ENCODE measurements at places on chromosomes 4 and X.

GRCh38 chr4:69977582-69977981, 12.1 kb upstream of the CSN2 start:
- no peak for DNase-seq

- DNase-seq = no peak
These were observed 609.0 kb upstream of the HTR2C start for GRCh38 chrX:113974881-113975280.

GRCh38 chr4:138894709-138895108, 120.9 kb upstream of the NOCT start:
- no peak for DNase-seq

DNA sequence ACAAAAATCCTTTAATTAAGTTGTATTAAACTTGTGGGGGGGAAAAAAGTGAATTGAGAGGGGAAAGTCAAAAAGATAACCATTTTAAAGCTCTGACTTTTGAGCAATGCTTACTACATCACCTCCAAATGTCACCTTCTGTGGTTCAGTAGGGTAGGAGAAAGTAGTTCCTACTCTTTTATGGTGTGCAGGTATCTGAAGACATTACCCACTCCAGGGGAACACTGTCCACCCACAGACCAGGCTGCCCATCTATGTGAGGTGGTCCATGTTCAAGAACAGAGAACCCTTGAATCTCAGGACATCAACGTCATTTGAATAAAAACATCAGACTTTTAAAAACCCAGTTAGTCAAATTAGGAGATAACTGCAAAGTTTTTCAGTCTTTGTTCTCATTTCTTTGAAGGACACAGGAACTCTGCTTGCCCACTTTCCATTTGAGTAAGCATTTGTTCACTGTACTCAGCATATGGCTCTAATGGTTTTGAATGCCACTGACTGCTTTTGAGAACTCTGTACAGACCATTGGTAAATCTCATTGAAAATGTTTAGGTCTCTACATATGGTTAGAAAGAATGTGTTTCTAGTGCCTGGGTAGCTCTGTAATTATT, 18.4 kb downstream of the NMU start:
- DNase-seq = no peak

DNA sequence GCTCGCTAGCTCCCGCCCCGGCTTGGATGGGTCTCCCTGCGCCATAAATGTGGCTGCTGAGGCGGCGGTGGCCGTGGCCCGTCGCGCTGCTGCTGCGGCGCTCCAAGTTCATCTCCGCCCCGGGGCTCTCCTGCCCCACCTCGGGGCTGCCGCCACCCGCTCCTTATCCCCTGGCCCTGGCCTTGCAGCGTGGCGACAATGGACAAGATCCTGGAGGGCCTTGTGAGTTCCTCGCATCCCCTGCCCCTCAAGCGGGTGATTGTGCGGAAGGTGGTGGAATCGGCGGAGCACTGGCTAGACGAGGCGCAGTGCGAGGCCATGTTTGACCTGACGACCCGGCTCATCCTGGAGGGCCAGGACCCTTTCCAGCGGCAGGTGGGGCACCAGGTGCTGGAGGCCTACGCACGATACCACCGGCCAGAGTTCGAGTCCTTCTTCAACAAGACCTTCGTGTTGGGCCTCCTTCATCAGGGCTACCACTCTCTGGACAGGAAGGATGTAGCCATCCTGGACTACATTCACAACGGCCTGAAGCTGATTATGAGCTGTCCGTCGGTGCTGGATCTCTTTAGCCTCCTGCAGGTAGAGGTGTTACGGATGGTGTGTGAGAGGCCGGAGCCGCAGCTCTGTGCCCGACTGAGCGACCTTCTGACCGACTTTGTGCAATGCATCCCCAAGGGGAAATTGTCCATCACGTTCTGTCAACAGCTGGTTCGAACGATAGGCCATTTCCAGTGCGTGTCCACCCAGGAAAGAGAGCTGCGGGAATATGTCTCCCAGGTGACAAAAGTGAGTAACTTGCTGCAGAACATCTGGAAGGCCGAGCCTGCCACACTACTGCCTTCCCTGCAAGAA, 763 bp downstream of the USP38 start:
- DNase-seq = peak; percentile 25

DNA sequence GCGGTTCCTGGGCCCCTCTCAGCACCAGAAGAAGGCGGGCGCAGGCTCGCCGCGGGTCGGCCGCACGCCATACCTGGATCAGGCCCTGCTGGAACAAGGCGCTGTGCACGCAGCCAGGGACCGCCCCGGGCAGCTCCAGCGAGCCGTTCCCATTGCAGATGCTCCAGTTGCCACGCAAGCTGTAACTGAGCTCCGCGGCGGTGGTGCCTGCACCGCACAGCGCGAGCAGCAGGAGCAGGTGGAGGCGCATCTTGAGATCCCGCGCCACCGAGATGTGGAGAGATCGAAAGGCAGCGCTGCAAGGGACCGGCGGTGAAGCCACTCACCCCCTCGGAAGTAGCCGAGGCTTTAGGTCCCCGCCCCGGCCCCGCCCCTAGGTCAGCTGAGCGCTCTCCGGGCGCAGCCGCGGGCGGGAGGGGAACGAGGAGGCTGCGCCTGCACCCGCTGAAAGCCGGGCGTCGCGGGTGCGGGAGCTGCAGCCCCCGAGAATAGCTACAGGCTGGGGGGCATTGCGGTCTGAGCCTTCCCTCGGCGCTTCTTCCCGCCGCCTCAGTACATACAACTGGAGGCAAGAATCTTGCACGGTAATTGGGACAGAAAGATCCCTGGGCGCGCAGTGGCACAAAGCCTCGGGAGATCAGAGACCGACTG, at the start of gene MANBA:
MANBA (minus strand) TSS at position 324 of the 651 bp plus-strand sequence; CDS start at position 250, 74 bp downstream.
- DNase-seq = peak; percentile 48

DNA sequence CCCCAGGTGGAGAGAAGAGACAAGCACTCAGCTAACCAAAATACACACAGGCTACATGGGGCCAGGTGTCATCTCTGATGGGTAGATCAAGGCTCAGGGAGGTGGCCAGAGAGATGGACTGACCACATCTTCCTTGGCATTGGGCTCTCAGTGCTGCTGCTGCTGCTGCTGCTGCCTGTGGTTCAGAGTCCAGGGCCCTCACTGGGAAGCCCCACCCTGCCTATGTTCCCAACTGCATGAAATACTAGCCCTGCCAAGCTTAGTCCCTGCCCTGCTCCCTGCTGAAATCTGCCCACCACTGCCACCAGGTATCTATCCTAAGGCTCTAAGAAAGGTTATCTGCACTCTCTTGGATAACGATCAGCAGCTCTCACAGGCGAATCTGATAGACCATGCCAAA, 118.7 kb downstream of the EFHC2 start:
- no peak for DNase-seq

GRCh38 chr4:29704059-29704458, 1016.1 kb upstream of the PCDH7 start:
- no peak for DNase-seq

GRCh38 chrX:106959901-106960300, 39.7 kb downstream of the CLDN2 start:
- no peak for DNase-seq

- no peak for DNase-seq
These were observed 455.5 kb downstream of the STIM2 start for GRCh38 chr4:27316176-27316575.

- no peak for DNase-seq
These were observed 92.0 kb downstream of the PRKX start for GRCh38 chrX:3621414-3621813.

DNA sequence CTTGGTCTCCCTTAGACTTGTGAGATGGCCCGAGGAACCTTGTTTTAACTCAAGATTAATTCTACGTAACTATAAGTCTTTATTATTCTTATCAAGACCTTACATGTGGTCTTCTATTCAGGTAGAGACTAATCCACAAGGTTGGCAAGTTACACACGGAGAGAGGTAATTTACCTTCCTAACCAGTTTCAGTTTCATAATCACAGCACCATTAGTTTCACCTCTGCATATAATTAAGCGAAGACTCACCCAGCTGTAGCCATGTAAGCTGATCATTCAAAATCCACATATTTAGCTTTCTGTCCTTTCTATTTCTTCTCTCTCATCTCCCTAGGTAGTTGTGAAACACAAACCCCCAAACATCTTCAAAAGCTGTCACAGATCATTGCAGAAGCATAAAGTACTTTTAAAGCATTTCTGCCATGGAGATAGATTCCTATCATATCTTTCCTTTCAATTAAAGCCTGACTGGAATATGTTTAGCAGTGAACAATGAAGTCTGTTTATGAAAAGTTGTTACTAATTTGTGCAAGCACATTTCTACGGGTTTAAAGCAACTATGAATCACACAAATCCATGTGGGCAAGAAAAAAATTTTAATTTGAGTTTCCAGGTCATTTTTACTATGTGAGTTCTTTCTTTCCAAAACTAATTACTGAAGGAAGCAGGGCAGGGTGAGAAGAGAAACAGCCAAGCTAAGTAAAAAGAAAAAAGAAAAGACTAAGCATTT, 78.5 kb downstream of the BTC start:
- DNase-seq = no peak

- no peak for DNase-seq
These were observed 366.2 kb upstream of the NR3C2 start for GRCh38 chr4:148808416-148808815.

DNA sequence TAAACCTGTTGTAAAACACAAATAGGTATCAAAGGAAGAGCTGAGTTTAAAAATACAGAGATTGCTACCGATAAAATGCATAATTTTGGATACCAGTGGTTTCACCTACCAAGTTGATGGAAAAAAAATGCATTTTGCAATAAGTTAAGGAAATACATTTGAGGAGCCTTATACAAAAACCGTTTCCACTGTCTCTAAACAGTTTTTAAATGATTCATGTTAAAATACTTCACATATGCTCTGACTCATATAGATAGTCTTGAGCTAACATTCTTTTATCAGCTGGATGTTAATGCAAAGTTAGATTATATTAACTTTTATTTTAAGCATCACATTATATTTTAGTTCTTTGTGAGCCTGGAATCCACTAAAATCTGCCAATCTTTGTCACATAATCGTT, 50.6 kb upstream of the ANKRD17 start:
- DNase-seq = no peak

- no peak for DNase-seq
These were observed 201.5 kb upstream of the FAM241A start for GRCh38 chr4:111943796-111944203.

DNA sequence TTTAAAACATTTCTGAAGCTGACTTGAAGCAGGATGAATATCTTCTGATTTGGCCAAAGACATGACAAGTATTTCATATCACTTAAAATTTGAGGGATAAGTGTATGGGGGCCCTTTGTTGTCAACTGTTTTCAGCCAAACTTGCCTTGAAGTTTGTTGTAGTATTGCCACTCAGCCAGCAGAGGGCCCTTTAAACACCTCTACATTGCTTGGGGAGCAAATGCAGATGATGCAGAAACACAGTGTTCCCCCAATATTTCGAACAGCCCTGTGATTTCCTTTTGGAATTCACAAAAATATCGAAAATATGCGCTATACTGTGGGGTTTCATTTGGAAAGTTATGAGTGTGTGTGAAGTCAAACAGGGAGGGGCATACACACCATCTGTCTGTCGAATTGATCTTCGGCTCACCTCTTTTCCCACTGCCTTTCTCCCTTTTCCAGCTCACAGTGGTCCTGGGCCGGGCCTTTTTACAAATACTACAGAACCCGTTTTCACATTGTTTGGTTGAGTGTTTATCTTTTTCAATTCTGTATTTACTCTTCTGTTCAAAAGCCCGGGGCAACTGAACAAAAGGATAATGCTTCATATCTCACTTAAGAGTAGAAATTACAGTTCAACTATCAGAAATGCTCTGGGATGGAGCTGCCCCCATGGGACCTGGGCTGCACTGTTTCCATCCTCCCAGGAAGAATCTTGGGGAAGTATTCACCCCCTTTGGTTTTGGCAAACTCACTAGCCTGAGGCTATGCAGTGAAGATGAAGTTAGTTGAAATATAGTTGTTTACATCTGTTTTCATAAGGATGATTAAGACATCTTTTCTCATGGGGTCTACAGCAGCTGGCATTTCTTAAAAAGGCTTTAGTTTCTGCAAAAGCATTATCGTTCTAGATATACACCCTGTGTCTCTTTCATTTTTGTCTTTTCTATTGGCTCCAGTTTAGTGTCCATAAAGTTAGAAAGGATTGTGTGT, 137.6 kb downstream of the EGF start:
- no peak for DNase-seq

DNA sequence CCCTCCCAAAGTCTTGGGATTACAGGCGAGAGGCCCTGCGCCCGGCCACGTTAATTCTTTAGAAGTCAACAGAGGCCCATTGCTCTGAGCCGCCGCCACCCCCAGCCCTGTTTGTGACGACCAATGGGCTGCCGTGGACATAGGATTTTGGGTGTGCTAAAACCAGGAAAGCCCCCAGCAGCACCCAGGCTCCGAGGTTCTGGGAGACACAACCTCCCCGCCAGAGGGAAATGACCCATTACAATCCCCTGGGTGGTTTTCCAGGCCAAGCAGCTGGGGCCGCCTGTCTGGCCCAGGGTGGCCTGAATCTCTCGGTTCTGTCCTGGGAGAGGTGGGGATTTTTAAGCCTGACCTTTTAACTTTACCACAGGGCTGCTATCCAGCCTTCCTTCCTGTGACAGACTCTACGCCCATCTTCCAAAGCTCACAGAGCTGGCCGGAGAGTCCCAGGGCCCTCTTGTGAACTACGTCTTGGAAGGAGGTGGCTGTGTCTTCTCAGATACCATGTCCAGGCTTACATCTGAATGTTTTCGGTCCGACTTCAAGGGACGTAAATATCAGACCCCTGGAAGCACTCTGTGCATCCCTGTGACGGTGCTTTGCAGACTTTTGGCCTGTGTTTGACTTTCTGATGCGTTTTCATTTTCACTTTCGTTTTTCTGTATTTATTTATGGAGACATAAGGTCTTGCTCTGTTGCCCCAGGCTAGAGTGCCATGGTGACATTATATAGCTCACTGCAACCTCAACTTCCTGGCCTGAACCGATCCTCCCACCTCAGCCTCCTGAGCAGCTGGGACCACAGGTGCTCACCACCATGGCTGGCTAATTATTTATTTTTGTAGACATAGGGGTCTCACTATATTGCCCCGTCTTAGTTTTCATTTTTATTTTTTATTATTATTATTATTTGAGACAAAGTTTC, 36.0 kb downstream of the P2RY8 start:
- DNase-seq = no peak

DNA sequence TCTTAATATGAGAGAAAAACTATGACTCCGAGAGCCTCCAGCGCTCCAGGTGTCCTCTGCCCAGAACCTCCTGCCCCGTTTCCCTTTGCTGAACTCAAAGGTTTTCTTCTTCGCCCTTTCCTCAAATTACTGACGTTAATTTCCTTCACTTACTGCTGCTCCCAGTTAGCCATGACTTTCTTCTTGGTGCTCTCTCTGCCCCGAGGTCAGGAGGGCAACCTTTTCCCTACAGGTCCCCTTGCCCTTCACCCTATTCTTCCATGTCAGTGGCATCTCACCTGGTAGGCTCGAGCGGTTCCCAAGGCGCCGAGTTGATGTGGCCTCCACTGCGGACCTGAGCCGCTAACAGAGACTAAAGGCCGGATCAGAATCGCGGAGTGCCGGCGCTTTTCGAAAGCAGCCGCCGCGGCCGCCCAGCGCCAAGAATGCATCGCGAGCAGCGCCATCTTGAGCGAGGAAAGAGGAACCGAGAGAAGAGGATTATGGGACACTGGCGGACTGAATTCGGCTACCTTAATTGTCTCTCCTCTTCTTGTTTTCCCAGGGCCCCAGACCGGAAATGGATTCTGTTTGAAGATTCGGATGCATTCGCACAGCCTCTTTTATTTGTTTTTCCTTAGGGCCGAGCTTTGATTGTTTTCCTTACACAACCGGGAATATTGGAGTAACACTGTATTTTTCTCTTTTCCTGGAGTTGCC, at the start of gene ABCB7:
ABCB7 (minus strand) TSS at position 457 of the 699 bp plus-strand sequence; CDS start at position 446, 11 bp downstream.
- DNase-seq = no peak

- no peak for DNase-seq
These were observed 23.1 kb upstream of the BLTP1 start for GRCh38 chr4:122129061-122129460.

Measured in omental fat pad (tissue), 4 donors.